ENCODE measurements at places on chromosomes 3 and 15. TPM values are rescaled to one million over a fixed set of nuclear protein-coding genes. Genes with fewer than 3 reads are reported as not detected.

- no peaks in the 10 kb centered on the region for H3K4me1 ChIP-seq
- H3K27me3 ChIP-seq, result no peaks in the 10 kb centered on the region
- no peaks in the 10 kb centered on the region for H3K36me3 ChIP-seq
Observed at GRCh38 chr3:151998744-151999143, 125.3 kb downstream of the SUCNR1 start.

GRCh38 chr3:181541414-181541813 lies 170.3 kb upstream of the SOX2 start:
- no peaks in the 10 kb centered on the region for H3K27me3 ChIP-seq
- no peaks in the 10 kb centered on the region for H3K36me3 ChIP-seq
- no peak overlapping the region for H3K4me3 ChIP-seq
- no peak for DNase-seq
- no peak overlapping the region for H3K27ac ChIP-seq

- H3K4me1 ChIP-seq, result no peaks in the 10 kb centered on the region
- no peak overlapping the region for H3K27ac ChIP-seq
- no peaks in the 10 kb centered on the region for H3K27me3 ChIP-seq
Observed at GRCh38 chr3:31610700-31611275, 78.1 kb downstream of the STT3B start.

- H3K27me3 ChIP-seq, result no peaks in the 10 kb centered on the region
- H3K4me3 ChIP-seq, result no peak overlapping the region
- no peak overlapping the region for H3K27ac ChIP-seq
- no peaks in the 10 kb centered on the region for H3K36me3 ChIP-seq
Observed at GRCh38 chr3:71570546-71570945, 13.0 kb downstream of the FOXP1 start.

DNA sequence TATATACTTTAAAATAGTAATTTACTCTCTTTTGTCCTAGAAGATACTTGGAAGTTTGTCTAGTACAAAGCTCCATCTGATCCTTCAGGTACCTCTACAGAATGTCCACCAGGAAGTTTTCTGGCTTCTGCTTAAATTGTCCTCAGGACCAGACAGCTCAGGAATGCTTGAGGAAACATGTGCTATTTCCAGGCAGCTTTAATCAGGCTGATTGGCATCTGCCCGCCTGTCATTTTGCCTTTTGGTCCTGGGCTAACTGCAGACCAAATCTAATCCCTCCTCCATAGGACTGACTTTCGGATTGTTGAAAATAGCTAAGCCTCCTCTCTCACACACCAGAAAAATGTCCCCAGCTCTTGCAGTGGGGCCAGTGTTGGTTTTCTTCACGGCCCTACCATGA lies 113.4 kb upstream of the RGMA start:
- no peak overlapping the region for H3K4me3 ChIP-seq
- no peak for DNase-seq
- no peak overlapping the region for H3K27ac ChIP-seq

DNA sequence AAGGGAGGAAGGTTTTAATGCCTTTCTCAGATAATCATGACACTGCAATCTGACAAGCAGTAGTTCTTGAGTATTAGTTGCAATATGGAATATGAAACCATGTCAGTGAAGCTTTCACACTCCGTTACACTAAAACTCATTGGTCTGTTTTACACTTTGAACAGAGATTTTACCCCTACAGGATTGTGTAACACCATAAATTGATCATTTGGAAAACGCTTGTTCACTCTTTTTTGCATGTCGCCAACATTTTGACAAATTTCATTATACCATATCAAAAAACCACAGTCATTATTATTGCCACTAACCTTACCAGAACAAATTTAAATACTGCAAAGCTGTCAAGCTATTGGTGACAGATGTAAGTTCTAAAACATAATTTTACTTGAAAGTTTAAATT lies 404.8 kb upstream of the THBS1 start:
- no peak overlapping the region for H3K4me3 ChIP-seq
- H3K36me3 ChIP-seq, result no peaks in the 10 kb centered on the region
- H3K4me1 ChIP-seq, result peaks cover 9% of the 10 kb centered on the region
- no peak overlapping the region for H3K27ac ChIP-seq
- H3K27me3 ChIP-seq, result no peaks in the 10 kb centered on the region
- no peak for DNase-seq

GRCh38 chr3:57952651-57953050 lies 55.6 kb upstream of the FLNB start:
- no peak overlapping the region for H3K4me3 ChIP-seq
- H3K4me1 ChIP-seq, result peaks cover 13% of the 10 kb centered on the region
- no peaks in the 10 kb centered on the region for H3K27me3 ChIP-seq

DNA sequence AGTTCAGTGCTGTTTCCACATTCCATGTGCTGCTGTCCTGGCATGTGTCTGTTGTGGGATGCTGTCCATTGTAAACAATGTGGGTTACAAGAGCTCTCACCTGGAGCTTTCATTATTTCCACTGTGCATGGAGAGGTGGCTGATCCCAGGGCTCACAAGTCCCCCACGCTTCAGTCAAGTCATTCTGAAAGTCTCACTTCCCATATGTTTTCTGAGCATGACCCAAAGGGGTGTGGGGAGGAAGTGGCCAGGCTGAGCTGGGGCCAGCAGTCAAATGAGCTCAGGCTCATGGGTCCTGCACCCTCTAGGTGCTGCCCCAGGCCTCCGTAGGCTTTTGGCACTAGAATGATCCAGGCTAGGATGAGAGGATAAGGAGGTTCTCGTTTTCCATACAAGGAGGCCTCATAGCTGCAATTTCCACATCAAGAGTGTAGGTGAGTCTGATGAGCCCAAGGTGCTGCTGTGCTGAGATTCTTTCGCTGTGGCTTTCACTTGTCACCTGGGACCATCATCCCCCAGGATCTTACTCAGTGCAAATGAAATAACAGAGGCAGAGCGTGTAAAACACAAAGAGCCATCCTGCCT lies 22.0 kb downstream of the STARD5 start:
- peaks cover 4% of the 10 kb centered on the region for H3K4me1 ChIP-seq
- H3K4me3 ChIP-seq, result no peak overlapping the region
- H3K27ac ChIP-seq, result no peak overlapping the region
- no peaks in the 10 kb centered on the region for H3K27me3 ChIP-seq
- no peaks in the 10 kb centered on the region for H3K36me3 ChIP-seq

DNA sequence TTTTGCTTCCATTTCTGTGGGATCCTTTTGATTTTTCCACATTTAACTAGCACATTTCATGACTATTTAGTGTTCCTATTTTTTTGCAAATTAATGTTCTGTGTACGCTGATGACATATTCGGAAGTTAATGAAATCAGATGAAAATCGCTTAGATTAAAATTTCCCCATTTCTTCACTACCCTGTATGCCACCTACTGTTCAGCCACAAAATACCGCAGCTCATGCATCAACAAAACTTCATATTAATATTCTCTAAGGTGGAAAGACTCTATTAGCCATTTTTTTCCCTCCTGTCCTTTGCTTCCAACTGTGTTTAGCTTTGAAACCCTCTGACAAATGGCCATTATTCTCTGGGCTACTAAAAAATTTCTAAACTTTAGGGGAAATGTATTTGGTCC lies 300.6 kb downstream of the MECOM start:
- DNase-seq, result no peak
- no peaks in the 10 kb centered on the region for H3K27me3 ChIP-seq
- H3K36me3 ChIP-seq, result no peaks in the 10 kb centered on the region
- no peak overlapping the region for H3K27ac ChIP-seq
- no peak overlapping the region for H3K4me3 ChIP-seq

DNA sequence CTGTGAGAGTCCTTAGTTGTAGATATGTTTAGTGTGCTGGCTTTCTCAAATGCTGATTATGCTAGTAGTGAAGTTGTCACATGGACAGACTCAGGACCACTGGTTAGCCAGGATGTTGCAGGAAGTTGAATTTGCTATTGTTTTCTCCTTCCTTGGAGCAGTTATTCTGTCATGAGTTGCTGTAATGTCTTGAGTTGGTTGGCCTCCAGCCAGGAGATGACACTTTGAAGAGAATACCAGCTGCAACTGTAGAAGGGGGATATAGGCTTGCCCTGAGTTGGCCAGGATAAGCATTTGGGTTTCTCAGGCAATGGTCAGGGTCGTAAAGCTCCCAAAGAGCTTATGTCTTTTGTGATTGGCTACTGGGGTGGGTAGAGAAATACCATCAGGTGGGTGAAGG lies 206.7 kb downstream of the ZNF621 start:
- H3K4me1 ChIP-seq, result no peaks in the 10 kb centered on the region
- H3K36me3 ChIP-seq, result peaks cover 7% of the 10 kb centered on the region
- no peaks in the 10 kb centered on the region for H3K27me3 ChIP-seq
- H3K27ac ChIP-seq, result no peak overlapping the region
- DNase-seq, result no peak
- no peak overlapping the region for H3K4me3 ChIP-seq

DNA sequence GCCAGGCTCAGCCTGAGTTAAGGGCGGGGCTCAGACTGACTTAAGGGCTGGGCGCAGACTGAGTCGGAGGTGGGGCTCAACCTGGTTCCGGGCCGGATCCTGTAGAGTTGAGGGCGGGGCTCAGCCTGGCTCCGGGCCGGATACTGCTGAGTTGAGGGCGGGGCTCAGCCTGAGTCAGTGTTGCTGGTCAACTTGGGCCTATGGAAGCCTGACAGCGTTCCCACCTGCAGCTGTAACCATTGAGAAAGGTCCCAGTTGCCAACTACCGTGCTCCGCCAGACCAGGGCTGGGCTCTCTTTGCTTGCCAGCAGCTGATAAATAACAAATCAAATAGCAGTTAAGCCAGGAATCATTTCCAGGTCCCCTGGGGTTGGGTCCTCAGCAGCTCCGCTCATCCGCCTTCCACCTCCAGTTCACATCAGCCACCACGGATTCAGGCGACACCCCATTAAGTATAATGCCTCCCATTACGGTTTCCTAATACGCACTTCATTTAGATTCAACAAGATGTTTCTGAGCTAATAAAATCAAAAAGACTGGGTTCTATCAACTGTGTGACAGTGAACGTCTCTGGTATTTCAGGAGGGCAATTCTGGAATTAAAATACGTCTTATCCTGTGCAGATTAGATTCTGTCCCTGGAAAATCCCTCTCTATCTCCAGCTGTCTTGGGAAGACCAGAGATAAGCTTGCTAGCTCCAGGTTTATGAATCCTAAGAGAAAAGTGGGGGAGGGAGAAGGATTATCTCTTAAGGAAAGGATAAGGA lies 7.3 kb downstream of the GRIP2 start:
- H3K4me3 ChIP-seq, result 0 out of 2 replicates have a peak overlapping the region, but pooled peaks have one; percentile 0
- H3K27ac ChIP-seq, result no peak overlapping the region
- no peaks in the 10 kb centered on the region for H3K36me3 ChIP-seq
- peak; percentile 95 for DNase-seq

DNA sequence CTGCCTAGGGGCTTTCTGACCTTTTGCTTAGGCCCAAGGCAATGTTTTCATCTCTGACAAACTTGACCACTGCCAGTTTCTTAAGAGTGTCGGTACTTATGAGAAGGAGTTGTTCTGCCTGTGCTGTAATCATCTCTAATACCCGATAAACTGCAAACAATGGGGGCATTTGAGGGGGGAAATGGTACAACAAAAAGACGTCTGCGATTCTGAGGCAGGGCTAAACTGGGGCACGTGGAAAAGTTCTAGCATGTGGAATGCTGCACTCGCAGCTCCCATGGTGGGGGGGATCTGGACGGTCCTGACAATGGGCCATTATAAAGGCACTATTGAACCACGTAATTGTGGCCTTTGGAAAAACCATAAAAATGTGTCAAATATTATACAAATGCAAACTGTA lies 73.1 kb upstream of the SAMMSON start:
- H3K27me3 ChIP-seq, result no peaks in the 10 kb centered on the region
- no peaks in the 10 kb centered on the region for H3K36me3 ChIP-seq
- no peak overlapping the region for H3K4me3 ChIP-seq
- DNase-seq, result no peak

- no peaks in the 10 kb centered on the region for H3K27me3 ChIP-seq
- H3K4me1 ChIP-seq, result peaks cover 2% of the 10 kb centered on the region
- no peak overlapping the region for H3K27ac ChIP-seq
- H3K4me3 ChIP-seq, result no peak overlapping the region
- H3K36me3 ChIP-seq, result no peaks in the 10 kb centered on the region
Observed at GRCh38 chr3:30113906-30114305, 492.5 kb upstream of the TGFBR2 start.

DNA sequence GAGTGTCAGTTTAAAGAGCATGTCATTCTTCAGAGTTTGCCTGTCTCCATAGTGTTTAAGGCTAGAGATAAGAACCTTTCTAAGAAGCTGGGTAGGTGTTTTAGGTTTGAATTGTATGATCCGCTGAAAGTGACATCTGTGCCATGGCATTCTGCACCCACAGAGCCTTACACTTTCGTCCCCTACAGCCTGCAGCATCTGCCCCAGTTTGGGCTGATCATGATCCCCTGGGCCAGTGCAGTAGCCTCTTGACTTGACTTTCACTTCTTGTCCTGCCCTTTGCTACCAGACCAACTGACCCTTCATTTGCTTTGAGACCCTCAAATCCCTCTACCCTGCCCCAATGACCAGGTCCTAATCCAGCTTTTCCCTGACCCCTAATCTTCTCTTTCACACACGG lies 81.6 kb downstream of the SOX14 start:
- H3K27ac ChIP-seq, result no peak overlapping the region
- DNase-seq, result no peak
- no peak overlapping the region for H3K4me3 ChIP-seq
- H3K36me3 ChIP-seq, result no peaks in the 10 kb centered on the region
- no peaks in the 10 kb centered on the region for H3K4me1 ChIP-seq

GRCh38 chr15:67101911-67102598 lies 36.7 kb downstream of the SMAD3 start:
- no peaks in the 10 kb centered on the region for H3K36me3 ChIP-seq
- H3K4me3 ChIP-seq, result no peak overlapping the region
- no peaks in the 10 kb centered on the region for H3K27me3 ChIP-seq
- H3K27ac ChIP-seq, result no peak overlapping the region

DNA sequence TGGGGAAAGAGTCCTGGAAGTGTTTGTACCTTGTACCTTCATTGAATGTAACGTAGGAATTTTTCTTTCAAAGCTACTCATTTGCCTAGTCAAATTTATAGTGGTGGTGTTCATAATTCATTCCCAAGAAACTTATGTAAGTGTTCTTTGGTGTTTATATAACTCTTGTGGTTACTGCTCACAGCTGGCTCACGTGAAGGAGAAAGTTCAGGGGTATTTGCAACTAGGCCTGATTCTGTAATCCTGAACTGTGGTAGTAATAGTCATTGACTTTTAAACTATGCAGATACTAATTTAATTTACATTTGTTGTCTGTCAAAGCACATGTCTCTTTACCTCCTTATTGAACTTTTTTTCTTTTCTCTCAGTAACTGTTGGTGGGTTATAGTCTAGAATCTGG lies 50.5 kb upstream of the TEX264 start:
- H3K27me3 ChIP-seq, result no peaks in the 10 kb centered on the region
- H3K36me3 ChIP-seq, result no peaks in the 10 kb centered on the region
- DNase-seq, result no peak
- no peak overlapping the region for H3K4me3 ChIP-seq
- H3K4me1 ChIP-seq, result no peaks in the 10 kb centered on the region

THRB gene
- total RNA-seq, result 8.6 TPM

CD200R1 gene
- not detected for total RNA-seq

SNX22 gene
- total RNA-seq, result 4.8 TPM

BAHD1 gene
- 52.9 TPM for total RNA-seq

GABRA5 gene
- total RNA-seq, result 4.9 TPM

ETFA gene
- total RNA-seq, result 94.2 TPM

SH2D7 gene
- not detected for total RNA-seq

PIF1 gene
- total RNA-seq, result 64.0 TPM

KBTBD13 gene
- total RNA-seq, result not detected

TUSC7 gene
- total RNA-seq, result not detected

SUCNR1 gene
- total RNA-seq, result not detected

LMAN1L gene
- total RNA-seq, result not detected
